ENCODE measurements at places on chromosomes 2 and 18.

DNA sequence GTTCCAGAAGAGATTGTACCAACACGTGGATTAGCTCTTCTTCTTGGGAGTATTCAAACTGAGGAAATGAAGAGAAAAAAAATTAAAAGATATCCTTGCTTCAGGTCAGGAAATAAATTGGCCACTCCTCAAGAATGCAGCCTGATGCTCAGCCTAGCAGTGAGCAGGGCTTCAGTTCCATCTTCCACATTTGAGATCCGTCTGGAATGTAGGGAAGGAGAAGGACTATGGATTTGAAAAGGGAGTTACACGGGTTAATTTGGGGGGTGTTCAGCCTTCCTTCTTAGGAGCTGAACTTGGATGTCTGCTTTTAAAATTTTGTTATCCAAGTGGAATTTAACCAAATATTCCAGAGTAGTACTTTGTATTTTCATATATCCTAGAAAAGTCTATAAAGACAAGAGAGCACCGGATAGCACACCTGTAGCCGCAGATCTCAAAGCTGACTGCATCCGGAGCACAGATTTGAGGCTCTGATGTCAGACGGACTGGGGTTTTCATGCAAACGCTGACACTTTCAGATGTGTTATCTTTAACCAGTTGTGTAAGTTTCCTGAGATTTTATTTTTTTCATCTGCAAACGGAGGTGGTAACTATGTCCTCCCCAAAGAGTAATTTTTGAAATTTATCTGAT is 99.3 kb downstream of the COPS8 start:
- no peak for DNase-seq

DNA sequence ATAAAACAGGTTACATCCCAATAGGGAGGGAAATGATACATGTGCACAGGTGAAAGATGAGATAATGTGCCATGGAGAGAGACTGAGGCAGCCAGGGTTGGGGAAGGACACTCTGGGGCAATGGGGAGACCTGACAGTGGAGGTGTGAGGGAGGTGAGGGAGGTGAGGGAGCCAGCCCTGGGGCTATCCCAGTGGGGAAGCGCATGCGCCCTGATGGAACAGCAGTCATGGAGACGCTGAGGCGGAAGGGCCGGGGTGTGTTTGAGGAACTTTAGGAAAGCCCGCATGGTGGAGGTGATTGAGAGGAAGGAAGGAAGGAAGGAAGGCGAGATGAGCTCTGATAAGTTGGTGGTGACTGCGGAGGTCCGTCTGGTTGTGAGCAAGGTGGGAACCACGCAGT is 66.5 kb downstream of the CABLES1 start:
- no peak for DNase-seq

GRCh38 chr2:144466637-144467036 is 53.3 kb downstream of the ZEB2 start:
- DNase-seq: peak; percentile 59

GRCh38 chr2:46936566-46936965 is 21.0 kb upstream of the MCFD2 start:
- DNase-seq: no peak

DNA sequence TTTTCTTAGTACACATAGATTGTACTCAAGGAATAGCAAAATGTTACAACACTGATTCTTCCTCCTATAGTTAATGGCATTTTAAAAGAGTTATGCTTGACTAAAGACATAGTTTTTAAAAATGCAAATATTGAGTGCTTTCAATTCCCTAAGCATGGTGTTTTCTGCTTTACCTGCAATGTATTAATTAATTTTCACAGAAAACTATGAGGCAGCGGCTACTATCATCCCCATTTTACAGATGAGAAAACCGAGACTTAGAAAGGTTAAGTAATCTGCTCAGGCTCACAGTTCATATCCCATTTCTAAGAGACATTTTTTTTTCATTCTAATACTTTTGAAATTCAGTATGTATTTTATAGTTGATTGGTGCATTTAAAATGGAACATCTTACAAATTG is 38.0 kb downstream of the BMP10 start:
- DNase-seq: no peak

DNA sequence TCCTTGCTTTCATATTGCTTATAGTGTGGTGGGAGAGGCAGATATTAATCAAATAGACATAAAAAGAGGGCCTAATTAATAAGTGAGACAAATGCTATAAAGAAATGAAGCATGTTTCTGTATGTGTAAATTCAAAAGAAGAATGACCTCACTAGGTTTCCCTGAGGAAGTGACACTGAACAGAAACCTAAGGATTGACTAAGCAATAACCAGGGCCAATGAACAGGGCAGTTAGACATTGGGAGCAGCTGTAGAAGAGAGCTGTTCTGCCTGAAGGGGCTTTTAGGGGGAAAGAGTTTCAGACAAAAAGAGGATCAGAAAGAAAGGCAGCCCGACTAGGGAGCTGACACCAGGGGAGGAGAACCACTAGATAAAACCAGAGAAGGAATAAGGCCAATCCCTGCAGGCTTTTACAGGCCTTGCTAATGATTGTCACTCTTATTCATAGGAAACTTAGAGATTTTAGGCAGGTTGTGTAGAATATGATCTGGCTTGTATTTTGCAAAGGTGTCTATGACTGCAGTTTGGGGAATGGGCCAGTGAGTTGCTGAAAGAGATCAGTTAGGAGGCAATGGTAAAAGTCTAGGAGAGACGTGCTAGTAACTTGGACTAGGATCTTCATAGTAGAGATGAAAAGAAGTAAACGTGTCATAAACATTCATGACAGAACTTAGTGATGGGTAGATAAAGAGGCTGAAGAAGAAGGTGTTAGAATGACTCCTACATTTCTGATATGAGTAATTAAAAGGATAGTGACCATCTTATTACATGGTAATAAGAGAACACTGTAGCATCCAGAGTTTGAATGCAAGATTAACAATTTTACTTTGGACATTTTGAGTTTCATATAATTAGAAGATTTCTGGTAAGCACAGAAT is 26.8 kb upstream of the NABP1 start:
- no peak for DNase-seq

- DNase-seq: no peak
Measured at GRCh38 chr2:233468741-233469110, 97.9 kb downstream of the USP40 start.

All from NCI-H69 (cell line).